SIG-M5 (cell line): ENCODE measurements at places on chromosomes 1 and 21.

- no peak for DNase-seq
Measured at GRCh38 chr21:21236996-21237395, 238.8 kb downstream of the NCAM2 start.

GRCh38 chr1:6208723-6209660, 3.1 kb downstream of the RNF207 start:
- no peak for DNase-seq

- no peak for DNase-seq
Measured at GRCh38 chr1:12191242-12192032, 24.6 kb downstream of the TNFRSF1B start.

- DNase-seq = no peak
Measured at GRCh38 chr1:107545056-107545577, 404.3 kb downstream of the NTNG1 start.
